ENCODE measurements at places on chromosomes 6 and 20.

DNA sequence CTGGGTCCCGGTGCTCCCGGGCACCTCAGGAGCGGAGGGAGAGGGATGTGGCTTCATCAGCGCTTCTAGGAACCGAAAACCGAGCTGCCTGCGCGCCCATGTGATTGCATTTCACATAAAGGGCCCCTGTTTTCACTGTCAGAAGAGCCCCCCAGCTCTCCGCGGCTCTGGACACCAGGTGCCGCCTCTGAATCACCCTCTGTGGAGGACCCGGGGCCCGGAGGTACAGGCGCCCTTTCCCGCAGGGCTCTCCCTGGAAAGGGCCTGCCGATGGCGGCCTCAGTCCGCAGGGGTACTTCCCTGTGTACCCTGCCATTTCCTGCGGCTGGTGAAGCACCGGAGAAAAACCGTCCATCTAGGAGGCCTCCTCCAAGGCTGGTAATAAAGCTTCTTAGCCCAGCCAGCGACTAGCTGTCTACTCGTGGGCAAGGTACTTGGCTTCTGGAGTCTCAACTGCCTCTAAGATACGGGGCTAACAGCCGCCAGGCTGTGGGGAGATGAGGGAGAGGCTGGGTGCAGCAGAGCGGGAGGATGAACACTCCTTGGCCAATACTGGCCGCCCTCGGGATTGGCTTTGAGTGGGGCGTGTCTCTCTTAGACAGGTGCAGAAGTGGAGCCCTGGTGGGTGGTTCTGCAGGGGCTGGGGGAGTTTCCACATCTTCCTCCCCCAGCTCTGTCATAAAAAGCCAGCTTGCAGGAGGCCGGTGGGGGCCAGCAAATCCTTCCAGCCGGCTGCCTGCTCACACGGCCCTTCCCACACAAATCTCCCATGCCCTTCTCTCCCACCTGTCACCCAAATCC lies 1.6 kb downstream of the PPP1R16B start:
- DNase-seq = no peak

DNA sequence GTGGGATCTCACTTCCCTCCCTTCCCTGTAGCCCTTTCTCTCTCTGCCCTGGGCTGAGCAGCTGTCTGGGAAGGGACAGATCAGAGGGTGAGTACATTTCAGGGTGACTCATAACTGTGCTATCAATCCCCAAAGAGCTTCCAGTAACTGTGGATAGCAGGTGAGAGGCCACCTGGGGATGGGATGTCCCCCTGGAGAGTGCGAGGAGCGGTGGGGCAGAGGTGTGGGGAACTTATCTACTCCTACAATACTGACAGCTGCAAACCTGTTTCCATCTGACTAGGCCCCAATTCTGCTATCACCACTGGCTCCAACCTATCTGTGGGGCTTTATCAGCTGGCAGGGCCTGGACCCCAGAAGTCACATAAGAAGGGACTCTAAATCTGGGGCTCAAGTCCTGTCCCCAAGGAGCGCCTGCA lies 32.6 kb downstream of the KCNK5 start:
- no peak for DNase-seq

DNA sequence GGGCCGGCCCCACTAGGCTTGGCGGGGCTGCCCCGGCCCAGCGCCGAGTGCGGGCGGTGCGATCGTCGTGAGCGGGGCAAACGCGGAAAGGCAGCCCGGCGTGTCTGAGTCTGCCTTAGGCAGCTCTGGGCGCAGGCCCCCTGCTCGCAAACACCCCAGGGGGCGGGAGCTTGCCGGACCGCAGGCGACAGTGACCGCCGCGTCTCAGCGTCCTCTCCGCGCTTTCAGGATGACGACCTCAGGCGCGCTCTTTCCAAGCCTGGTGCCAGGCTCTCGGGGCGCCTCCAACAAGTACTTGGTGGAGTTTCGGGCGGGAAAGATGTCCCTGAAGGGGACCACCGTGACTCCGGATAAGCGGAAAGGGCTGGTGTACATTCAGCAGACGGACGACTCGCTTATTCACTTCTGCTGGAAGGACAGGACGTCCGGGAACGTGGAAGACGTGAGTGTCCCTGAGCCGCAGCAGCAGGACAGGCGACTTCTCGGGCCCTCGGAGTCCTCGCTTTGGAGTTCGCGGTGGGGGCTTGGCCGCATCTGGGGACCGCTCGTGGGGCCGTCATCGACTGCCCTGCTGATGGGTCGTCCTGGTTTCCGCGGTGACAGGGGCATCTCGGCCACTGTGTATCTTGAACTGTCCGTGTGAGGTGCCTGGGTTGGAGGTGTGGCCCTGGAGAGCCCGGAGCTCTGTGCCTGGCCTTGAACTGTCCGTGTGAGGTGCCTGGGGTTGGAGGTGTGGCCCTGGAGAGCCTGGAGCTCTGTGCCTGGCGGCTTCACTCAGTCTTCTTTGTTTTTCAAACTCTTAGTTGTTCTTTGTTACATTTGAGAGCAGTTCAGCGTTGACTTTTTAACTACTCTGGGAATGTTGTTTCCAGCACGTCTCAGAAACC lies 786 bp downstream of the ADRM1 start:
- DNase-seq = peak; percentile 58

GRCh38 chr6:45155341-45155894 lies 172.7 kb upstream of the RUNX2 start:
- no peak for DNase-seq

- DNase-seq = no peak
Observed at GRCh38 chr20:63323357-63323981, 30.5 kb downstream of the COL20A1 start.

DNA sequence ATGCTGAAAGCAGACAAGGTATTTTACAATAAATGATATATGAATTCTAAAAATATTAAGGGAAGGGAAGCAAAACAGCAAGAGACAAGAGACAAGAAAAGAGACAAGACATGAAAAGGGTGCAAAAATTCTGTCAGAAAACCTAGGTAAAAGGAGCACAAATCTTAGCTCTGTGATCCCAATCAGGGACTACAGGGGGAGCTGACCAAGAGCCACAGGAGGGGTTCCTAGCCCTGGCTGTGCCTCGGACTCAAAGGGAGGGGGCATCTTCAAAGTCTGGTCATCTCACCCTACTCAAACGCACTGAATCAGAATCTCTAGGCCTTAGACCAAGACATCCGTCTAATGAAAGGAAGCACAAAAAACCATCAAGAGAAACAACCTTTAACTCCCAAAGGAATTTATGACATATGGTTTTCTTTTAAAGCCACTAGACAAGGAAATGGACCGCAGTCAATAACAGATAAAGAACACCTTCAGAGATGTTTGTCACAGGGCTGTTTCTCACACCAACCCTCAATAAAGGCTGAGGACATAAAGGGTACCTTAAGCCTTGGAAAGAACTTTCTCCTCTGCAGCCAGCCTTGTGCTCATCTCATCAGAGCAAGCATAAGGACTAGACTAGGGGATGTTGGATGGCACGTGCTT lies 130.4 kb upstream of the CDYL start:
- no peak for DNase-seq

GRCh38 chr6:26543953-26544352 lies 5.8 kb downstream of the HMGN4 start:
- no peak for DNase-seq

- DNase-seq = no peak
Observed at GRCh38 chr6:85273870-85274269, 176.0 kb upstream of the NT5E start.

GRCh38 chr6:115396112-115396906 lies 664.4 kb downstream of the FRK start:
- no peak for DNase-seq

DNA sequence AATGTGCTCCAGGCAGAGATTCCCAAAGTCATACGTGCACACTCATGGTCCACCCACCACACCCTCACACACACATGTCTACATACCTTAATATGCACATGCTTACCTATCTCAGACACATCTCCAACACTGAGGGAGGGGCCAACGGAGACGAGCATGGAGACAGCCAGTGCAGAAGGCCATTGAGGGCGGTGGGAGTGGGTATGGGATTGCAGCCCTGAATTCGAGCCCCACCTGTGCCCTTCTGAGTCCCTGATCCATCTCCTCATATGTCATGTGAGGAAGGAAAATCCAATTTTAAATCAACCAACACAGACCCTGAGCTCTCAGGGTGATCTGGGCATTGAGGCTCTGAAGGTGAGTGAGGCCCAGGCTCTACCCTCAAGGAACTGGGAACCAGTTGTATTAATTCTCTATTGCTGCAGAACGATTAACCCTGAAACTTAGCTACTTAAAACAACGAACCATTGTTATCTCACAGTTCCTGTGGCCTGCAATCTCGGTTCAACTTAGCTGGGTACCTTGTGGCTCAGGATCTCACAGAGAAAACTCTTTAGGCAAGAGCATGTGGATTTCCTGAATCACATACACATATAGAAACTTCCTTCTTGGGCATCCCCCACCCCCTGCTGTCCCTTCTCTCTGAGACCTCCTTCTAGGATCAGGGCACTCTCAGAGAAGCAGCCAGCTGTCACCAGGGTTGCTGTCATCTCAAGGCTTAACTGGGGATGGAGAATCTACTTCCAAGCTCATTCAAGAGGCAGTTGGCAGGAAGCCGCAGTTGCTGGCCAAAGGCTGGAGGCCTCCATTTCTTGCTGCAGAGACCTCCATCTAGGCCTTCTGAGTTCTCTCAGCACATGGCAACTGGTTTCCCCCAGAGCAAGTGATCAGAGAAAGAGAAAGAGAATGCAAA lies 28.3 kb downstream of the GLP1R start:
- DNase-seq = peak; percentile 32

DNA sequence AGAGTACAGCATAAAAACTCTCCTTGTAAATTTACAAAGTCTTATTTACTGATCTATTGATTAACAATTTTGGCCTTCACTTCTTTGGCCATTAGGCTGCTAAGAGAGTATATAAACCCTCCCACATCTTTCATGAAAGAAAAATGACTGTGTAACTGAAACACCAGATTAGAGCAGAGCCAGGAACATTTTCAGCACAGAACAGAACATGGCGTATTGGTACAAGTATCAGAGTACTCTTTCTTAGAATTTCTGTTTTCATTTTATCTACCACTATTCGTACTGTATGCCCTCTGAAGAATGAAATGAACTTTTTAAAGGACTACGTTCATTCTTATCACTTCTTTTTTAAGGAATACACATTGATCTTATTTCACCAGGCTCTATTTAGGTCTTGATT lies 550.2 kb downstream of the ADGRB3 start:
- no peak for DNase-seq

DNA sequence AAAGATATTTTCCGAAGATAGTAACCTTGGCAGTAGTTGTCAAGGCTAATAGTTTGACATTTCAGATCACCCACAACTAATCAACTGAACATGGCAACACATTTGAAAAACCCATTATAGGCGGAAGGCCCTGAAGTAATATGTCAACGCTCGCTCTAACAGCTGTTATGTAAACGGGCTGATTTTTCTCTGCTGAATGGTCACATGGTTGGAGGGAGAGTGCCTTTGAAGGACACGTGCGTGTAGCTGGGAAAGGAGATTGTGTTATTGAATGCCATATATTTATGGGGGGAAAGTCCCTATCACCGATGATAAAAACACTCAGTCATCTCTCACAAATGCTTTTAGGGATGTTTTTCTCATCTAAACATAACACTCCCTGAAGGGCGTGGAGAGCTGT lies 160.0 kb upstream of the RALGAPA2 start:
- no peak for DNase-seq

GRCh38 chr20:52041966-52042365 lies 149.6 kb downstream of the ZFP64 start:
- no peak for DNase-seq

GRCh38 chr6:112087916-112088315 lies 525 bp downstream of the FAM229B start:
- no peak for DNase-seq

DNA sequence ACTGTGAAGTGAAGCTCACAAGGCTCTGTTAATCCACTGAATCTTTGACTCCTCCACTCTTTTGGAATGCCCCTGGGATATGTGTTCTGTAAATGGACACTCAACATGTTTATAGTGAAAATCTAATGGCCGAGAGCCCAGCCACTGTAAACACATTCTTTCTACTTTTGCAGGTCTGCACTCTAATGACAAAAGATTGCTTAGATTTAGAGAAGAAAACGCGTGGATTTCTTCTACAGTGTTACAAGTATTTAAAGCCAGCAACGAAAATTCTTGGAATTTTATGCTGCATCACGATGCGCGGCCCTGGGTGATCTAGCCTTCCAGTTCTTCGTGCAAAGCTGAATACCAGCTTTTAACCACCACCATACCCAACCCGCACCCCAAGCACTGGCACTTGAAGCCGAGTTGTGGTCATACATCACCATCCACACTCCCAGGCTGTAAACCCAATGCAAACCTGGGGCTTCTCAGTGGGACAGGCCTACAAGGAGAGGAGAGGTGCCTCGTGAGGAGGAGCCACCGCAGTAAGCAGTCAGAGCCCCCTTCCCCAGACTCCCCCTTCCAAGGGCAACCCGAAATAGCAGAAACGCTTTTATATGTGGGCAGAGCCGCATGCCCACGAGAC lies 3.7 kb upstream of the FOXO3 start:
- no peak for DNase-seq

DNA sequence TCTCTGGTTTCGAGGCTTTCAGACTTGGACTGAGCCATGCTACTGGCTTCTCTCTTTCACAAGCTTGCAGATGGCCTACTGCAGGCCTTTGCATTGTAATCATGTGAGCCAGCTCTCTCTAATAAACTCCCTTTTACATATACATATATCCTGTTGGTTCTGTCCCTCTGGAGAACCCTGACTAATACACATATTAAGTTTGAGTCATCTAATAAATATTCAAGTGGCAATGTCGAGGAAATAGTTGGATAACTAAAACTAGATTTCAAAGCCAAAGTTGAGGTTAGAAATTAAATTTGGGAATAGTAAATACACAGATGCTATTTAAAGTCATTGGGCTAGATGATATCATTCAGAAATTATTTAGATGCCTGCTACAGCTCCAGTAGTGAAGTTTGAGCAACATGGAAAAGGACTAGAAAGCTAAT lies 1343.4 kb downstream of the GRIK2 start:
- no peak for DNase-seq

GRCh38 chr6:111692327-111693164 lies 86.9 kb upstream of the TRAF3IP2 start:
- peak; percentile 62 for DNase-seq

GRCh38 chr20:15396900-15397299 lies 1059.5 kb upstream of the FLRT3 start:
- DNase-seq = no peak

GRCh38 chr20:25233016-25233772 lies 14.7 kb upstream of the PYGB start:
- DNase-seq = no peak

GRCh38 chr6:151618717-151619116 lies 124.9 kb downstream of the CCDC170 start:
- no peak for DNase-seq

GRCh38 chr20:58329711-58330110 lies 20.2 kb downstream of the RAB22A start:
- no peak for DNase-seq

All from right forelimb (tissue), 1 donor.